Kidney capillary endothelial cell (primary cell): ENCODE measurements at places on chromosomes 16 and 17.

DNA sequence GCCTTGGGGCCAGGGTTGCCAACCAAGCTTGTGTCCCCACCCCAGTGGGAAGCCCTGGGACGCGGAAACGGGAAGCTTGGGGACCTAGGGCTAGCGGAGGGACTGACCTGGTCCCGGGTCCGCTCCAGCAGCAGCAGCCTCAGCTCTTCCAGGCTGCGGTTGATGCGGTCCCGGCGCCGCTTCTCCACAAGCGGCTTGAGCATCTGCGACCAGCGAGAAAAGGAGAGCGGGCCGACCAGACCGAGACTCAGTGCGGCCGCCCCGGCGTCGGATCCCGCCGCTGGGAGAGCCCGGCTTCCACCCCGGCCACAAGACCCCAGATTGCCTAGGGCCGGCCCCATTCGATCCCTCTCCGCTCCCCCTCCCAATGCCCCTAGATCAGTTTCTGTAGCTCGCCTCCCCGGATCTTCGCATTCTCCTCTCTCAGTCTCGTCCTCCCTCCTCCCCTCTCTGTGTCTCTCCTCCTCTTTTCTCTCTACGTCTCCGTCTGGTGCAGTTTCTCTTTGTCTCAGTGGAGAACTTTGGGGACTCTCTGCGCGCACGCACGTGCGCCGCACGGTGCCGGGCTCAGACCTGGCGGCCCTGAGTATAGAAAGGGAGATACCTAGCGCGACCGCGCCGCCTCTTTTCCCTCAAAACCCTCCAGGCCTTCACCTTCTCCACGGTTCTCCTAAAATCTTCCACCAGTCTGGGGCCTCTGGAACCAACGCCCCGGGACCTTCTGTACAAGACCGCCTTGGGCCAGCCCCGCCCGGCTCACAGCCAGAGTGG is 797 bp downstream of the HES7 start:
- DNase-seq, result no peak

GRCh38 chr17:39659279-39660010 is 5.7 kb upstream of the TCAP start:
- no peak for DNase-seq

DNA sequence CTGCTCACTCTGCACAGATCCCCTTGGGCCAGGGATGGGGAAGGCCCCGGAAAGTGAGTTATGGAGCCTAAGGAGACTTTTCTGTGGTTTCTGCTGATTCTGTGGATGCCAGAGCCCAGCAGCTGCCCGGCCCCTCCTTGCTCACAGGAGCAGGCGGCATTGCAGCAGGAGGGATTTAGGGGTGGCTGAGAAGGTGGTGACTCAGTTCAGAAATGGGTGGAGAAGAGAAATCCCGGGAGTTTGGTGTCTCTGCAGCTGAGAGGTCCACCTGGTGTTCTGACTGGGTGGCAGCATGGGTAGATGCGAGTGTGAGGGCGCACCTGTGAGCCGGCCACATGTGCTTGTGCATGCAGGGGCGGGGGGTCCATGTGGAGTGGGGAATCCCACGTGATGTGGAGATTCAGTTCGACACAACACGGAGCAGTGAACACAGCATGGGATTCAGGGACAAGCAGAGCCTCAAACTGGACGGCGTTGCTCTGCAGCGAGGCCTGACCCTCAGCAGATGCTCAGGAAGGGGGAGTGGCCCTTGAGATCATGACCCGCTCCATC is 16.0 kb upstream of the SPPL2C start:
- no peak for DNase-seq

DNA sequence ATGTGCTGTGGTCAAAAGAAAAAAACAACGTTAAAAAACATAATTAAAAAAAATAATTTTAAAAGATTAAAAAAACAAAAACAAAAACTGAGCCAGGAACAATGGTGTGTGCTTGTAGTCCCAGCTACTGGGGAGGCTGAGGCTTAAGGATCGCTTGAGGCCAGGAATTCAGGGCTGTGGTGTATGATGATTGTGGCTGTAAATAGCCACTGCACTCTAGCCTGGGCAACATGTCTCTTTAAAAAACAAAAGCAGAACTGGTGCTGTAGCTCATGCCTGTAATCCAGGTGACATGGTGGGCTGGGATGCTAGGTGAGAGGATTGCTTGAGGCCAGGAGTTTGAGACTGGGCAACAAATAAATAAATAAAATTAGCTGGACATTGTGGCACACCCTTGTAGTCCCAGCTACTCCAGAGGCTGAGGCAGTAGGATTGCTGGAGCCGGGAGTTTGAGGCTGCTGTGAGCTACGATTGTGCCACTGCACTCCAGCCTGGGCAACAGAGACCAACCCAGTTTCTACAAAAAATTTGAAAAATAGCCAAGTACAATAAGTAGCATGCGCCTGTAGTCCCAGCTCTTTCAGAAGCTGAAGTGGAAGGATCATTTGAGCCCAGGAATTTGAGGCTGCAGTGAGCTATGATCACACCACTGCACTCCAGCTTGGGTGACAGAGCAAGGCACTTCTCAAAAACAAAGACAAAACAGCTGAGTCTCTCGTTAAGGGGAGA is 43.6 kb downstream of the NFATC3 start:
- no peak for DNase-seq
